ENCODE measurements at places on chromosomes 4 and X.

DNA sequence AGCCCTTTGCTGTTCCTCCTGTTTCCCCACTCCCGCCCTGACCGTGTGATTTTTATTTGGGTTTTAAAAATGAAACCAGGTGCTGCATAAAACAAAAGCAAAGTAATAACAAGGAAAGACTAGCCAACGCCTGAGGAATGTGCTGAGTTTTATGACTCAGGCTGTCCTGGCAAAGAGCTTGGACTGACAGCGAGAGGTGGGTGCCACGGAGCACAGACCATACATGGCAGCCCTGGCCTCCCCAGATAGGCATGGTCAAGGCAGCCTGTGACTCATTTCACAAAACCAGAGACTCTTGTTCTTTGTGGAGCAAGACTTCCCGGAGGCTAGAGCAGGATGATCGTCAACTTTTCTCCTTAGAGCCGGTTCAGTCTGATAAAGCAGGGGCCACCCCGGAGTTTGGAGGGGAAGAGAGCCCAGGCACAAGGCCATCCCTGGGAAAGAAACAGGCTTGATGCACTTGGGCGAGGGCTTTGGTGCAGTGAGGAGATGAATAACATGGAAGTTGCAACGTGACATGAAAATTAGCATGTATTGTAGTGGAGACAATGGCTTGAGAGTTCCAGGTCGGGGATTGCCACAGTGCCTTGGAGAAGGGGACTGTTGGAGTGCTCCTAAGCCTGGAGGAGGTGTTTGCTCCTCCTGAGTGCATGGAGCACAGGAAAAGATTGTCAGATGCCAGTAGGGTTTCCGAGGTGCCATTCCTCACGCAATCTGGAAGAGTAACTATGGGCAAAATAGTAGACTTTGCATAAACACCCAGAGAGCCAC, 54.8 kb downstream of the C4orf51 start:
- no peak for DNase-seq

DNA sequence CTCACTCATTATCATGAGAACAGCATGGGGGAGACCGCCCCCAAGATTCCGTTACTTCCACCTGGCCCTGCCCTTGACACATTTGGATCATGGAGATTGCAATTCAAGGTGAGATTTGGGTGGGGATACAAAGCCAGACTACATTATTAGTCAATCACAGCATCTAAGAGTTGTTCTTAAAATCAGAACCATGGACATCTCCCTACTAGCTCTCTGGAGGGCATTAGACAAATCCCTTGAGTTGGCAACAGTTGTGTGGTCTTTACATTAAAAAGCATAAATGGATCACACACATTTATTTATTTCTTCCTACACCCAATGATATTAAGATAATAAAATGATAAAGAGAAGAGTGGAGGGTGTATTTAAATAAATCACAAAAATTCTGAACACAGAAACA, 262.8 kb upstream of the VCX start:
- no peak for DNase-seq

- no peak for DNase-seq
Observed at GRCh38 chr4:59127743-59128142, 2017.6 kb upstream of the IGFBP7 start.

DNA sequence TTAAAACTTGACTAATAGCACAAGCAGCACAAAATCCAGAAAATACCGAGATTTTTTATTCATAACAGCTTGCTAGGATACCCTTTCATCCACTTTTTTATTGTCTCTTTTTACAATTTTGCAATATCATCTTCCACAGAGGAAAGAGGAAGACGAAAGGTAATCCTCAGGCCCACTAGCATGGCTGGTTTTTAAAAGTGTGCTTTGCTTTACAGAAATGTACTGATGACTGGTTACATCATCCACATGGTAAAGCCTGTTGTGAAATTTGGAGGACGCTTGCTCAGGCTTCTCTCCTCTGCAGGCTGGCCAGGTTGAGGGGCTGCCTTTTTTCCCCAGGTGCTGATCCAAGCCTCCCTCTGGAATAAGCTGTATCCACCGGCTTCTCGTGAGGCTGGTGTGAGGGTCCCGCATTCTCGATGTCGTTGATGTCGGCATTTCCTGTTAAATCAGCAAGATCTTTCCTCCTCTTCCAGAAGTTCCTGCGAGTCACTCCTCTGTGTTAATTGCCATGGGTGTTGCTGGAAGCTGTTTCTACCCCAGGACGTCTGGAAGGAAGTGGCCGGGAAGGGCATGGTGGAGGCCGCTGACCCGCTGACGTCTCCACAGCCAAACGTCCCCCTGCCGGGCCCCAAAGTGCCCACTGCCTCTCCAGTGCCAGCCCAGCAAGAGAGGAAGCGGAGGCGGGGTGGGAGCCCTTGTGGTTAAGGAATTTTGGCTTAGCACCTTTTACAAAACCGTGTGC, 5.8 kb upstream of the DGKQ start:
- DNase-seq = no peak

GRCh38 chrX:106874075-106874474, 29.1 kb downstream of the RIPPLY1 start:
- DNase-seq = no peak

- DNase-seq = no peak
Observed at GRCh38 chr4:132240081-132240480, 909.0 kb upstream of the PCDH10 start.

- no peak for DNase-seq
Observed at GRCh38 chr4:121304893-121305292, 75.9 kb downstream of the QRFPR start.

GRCh38 chrX:47297874-47298273, 65.1 kb downstream of the USP11 start:
- DNase-seq = no peak

DNA sequence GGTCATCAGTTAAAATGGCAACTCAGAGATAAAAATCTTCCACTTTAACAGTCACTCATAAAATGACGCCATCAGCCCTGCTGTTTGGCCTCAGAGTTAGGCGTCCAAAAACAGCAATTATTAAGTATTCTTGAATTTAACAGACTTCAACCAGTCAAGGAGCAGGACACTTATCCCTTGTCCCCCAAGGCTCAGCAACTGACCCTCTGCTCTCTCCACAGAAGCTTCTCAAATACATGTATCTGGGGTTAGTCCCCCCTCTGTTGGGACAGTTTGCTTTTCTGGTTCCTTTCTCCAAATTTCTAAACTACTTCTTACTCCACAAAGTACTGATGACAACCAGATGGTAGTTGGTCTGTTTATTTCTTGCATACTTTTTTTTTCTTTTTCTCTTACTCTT, 54.4 kb downstream of the SOD3 start:
- DNase-seq = no peak

Measured in stimulated activated CD8-positive, alpha-beta memory T cell treated with anti-CD3 and anti-CD28 coated beads, Interleukin-7, amount 100 ng/mL, for 1 hour (primary cell).